ENCODE measurements at places on chromosomes 11 and 22. TPM values are rescaled to one million over a fixed set of nuclear protein-coding genes. Genes with fewer than 3 reads are reported as not detected.
A peak's percentile ranks its signal among the peaks of the same experiment; 100 is the strongest.

The OR2AG1 gene
- not detected for total RNA-seq

DNA sequence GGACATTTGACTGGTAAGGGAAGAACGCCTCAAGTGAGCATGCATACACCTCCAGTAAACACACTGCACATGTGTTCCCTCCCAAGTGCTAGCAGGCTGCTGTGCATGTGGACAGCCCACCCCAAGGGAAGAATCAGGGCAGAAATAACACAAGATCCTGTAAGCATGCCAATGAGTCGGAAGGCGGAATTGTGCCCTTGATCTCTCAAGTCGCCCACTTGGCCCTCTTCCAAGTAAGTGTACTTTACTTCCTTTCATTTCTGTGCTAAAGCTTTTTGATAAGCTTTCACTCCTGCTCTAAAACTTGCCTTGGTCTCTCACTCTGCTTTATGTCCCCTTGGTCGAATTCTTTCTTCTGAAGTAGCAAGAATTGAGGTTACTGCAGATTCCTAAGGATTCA lies 139.6 kb downstream of the TRPC6 start:
- H3K27me3 ChIP-seq, result no peaks in the 10 kb centered on the region
- H3K4me3 ChIP-seq, result no peak overlapping the region
- DNase-seq, result no peak
- H3K4me1 ChIP-seq, result no peaks in the 10 kb centered on the region
- H3K27ac ChIP-seq, result no peak overlapping the region

The TUBA8 gene
- 1.3 TPM for total RNA-seq

DNA sequence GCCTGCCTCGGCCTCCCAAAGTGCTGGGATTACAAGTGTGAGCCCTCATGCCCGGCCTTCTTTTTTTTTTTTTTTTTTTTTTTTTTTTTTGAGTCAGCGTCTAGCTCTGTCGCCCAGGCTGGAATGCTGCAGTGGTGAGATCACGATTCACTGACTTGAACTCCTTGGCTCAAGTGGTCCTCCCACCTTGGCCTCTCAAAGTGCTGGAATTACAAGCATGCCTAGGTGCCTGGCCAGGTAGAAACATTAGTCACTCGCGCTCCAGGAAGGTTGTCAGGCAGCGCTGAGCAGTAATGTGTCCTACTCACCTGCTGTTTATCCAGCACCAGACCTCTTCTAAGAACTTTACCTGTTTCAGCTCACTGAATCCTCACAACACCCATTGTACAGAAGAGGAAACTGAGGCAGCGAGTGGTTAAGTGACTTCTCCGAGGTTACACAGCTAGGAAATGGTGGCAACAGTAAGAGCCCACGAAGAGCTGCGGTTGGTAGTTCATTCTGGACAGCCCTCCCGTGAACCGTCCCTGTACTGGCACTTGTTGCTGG lies 496 bp upstream of the CST6 start:
- no peaks in the 10 kb centered on the region for H3K36me3 ChIP-seq
- H3K4me3 ChIP-seq, result no peak overlapping the region
- peaks cover 42% of the 10 kb centered on the region for H3K4me1 ChIP-seq
- H3K27ac ChIP-seq, result no peak overlapping the region

GRCh38 chr11:62965574-62965973 lies 19.2 kb downstream of the SLC22A6 start:
- no peaks in the 10 kb centered on the region for H3K36me3 ChIP-seq
- no peaks in the 10 kb centered on the region for H3K4me1 ChIP-seq
- H3K27ac ChIP-seq, result no peak overlapping the region
- H3K27me3 ChIP-seq, result peaks cover 13% of the 10 kb centered on the region

GRCh38 chr11:34631737-34632104 lies 10.8 kb downstream of the EHF start:
- H3K4me1 ChIP-seq, result peaks cover 8% of the 10 kb centered on the region
- H3K36me3 ChIP-seq, result no peaks in the 10 kb centered on the region
- peak overlapping the region; percentile 54 for H3K27ac ChIP-seq
- H3K27me3 ChIP-seq, result no peaks in the 10 kb centered on the region

The RASD2 gene
- 26.7 TPM for total RNA-seq

The MYOD1 gene
- total RNA-seq, result not detected

DNA sequence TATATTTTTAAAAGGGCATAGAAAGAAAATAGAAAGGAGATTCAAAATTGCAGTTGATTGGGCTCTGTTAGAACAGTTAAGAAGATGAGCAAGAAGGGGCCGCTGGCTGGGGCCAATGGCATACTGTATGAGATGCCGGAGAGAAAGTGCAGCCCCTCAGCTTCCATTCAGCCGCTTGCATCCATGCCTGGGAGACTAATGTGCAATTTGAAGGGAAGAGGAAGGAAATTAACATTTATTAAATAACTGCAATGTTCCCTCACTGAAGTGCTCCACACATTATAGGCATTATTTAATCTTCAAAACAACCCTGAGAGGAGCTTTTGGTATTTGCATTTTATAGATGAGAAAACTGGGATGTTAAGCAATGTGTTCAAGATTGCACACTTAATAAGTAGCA lies 44.7 kb upstream of the CSNK2A3 start:
- H3K4me3 ChIP-seq, result no peak overlapping the region
- no peaks in the 10 kb centered on the region for H3K4me1 ChIP-seq
- H3K27ac ChIP-seq, result no peak overlapping the region
- H3K27me3 ChIP-seq, result no peaks in the 10 kb centered on the region
- no peak for DNase-seq

- no peak overlapping the region for H3K4me3 ChIP-seq
- no peaks in the 10 kb centered on the region for H3K27me3 ChIP-seq
- no peaks in the 10 kb centered on the region for H3K36me3 ChIP-seq
These were observed 51.7 kb upstream of the FBXO3 start for GRCh38 chr11:33825854-33826560.

The MUC6 gene
- 0.49 TPM for total RNA-seq

- H3K27ac ChIP-seq, result no peak overlapping the region
- no peaks in the 10 kb centered on the region for H3K27me3 ChIP-seq
- DNase-seq, result no peak
- H3K36me3 ChIP-seq, result no peaks in the 10 kb centered on the region
These were observed 21.8 kb downstream of the VPS37C start for GRCh38 chr11:61139387-61139786.

The OR51E1 gene
- not detected for total RNA-seq
